ENCODE measurements at places on chromosomes 13 and 19. TPM values are rescaled to one million over a fixed set of nuclear protein-coding genes. Genes with fewer than 3 reads are reported as not detected.

The NLRP9 gene
- not detected for total RNA-seq

The FGF22 gene
- 0.91 TPM for total RNA-seq

The ZNF134 gene
- 28.7 TPM for total RNA-seq

The PSG2 gene
- not detected for total RNA-seq

The CYP2F1 gene
- total RNA-seq: not detected

The OLFM2 gene
- 0.53 TPM for total RNA-seq

The CYP4F2 gene
- 0.42 TPM for total RNA-seq

The HCST gene
- not detected for total RNA-seq

The ZSCAN1 gene
- total RNA-seq: not detected

The TJP3 gene
- total RNA-seq: 0.03 TPM

The ZBTB45 gene
- 15.4 TPM for total RNA-seq

The KLHL1 gene
- total RNA-seq: 0.03 TPM

The PPM1N gene
- total RNA-seq: 2.8 TPM

The ZNF728 gene
- 0.19 TPM for total RNA-seq

The DZIP1 gene
- 63.3 TPM for total RNA-seq

The NFIX gene
- total RNA-seq: 22.5 TPM

The TMC4 gene
- 1.2 TPM for total RNA-seq

The NOVA2 gene
- not detected for total RNA-seq
